ENCODE measurements at places on chromosomes 13 and 19. TPM values are rescaled to one million over a fixed set of nuclear protein-coding genes. Genes with fewer than 3 reads are reported as not detected.

FGF21 gene
- total RNA-seq: not detected

KLF5 gene
- total RNA-seq: 2.2 TPM

NUMBL gene
- 95.9 TPM for total RNA-seq

CBY2 gene
- not detected for total RNA-seq

TMC4 gene
- 3.7 TPM for total RNA-seq

KIR3DL3 gene
- total RNA-seq: not detected

NEK5 gene
- total RNA-seq: 1.7 TPM

DIAPH3 gene
- 1.5 TPM for total RNA-seq

ZFP36 gene
- 24.5 TPM for total RNA-seq

ZNF737 gene
- total RNA-seq: 30.5 TPM

GRCh38 chr13:51068501-51068900 is 42.6 kb downstream of the C13orf42 start:
- no peak for DNase-seq

GRCh38 chr13:41370736-41371135 is 59.7 kb downstream of the NAA16 start:
- DNase-seq: no peak

GRCh38 chr13:88461272-88462009 is 790.3 kb downstream of the SLITRK5 start:
- no peak for DNase-seq

DNA sequence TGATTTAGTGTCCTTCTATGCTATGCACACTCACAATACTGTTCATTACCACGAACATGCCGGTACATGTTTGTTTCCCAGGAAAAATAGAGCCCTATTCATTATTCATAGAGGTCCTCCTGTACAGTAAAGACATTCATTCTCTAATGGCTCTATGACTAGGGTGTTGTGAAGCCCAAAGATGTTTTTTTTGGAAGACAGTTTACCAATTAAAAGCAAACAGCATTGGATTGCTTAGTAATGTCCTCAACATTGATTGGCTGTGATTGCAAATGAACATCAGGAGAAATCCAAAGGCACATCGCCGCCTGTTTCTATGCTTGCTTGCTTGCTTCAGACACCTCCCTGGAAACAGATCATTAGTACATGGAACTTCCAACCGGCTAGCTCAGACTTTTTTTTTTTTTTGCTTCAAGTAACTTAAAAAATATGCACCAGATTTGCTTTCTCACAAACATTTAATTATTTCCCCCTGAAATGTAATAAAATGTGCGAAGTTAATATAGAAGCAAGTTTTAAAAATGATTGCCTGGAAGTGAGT is 8.8 kb upstream of the GPC6 start:
- DNase-seq: no peak

GRCh38 chr13:67792151-67792676 is 562.1 kb upstream of the PCDH9 start:
- DNase-seq: no peak

DNA sequence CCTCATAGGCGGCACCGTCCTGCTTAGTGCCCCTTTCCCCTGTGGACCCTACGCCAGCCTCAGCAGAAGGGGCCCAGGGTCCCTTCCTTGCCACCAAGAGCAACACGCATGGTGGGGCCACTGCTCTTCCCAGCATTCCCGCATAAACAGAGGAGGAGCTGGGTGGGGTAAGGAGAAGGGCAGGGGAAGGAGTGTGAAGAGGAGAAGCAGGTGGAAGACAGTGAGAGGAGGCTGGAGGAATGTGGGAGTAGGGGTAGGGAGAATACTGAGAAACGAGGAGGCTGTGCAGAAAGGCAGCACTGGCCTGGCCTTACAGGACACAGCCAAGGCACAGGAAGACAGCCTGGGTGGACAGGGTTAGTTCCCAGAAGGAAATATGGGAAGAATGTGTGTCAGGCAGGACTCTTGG is 43.9 kb downstream of the ZNF331 start:
- DNase-seq: no peak

GRCh38 chr19:36962346-36962745 is 46.2 kb downstream of the ZNF568 start:
- no peak for DNase-seq

DNA sequence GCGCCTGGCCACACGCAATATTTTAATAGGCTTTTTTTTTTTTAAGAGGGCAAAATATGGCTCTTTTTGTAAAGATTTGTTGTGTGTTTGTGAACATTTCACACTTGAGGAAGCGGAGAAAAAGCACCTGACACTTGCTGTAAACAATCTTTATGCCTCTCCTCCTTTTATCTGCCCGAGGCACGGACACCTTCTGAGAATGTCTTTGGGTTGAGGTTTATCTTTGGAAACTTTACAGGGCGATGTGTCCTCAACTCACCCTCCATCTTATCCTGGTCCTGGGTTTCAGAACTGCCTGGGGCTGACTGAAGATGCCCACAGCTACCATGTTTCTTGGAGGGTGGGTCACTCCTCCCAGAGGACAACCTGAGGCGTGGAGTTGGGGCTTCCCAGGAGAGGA is 44.0 kb downstream of the ZNF627 start:
- DNase-seq: no peak

- no peak for DNase-seq
Observed at GRCh38 chr13:77048681-77049080, 21.7 kb upstream of the FBXL3 start.

GRCh38 chr13:60355056-60355455 is 42.0 kb upstream of the TDRD3 start:
- DNase-seq: no peak

- no peak for DNase-seq
Observed at GRCh38 chr19:41928221-41928683, at the start of gene ERFL. ERFL (minus strand) TSS chr19:41928449; CDS start chr19:41912919, 15,530 bp downstream.

GRCh38 chr13:20814224-20814910 is 40.6 kb upstream of the EEF1AKMT1 start:
- peak; percentile 24 for DNase-seq

- DNase-seq: no peak
Observed at GRCh38 chr19:38290631-38291147, 13.4 kb upstream of the C19orf33 start.

GRCh38 chr13:81498969-81499368 is 1158.0 kb upstream of the SPRY2 start:
- DNase-seq: no peak

DNA sequence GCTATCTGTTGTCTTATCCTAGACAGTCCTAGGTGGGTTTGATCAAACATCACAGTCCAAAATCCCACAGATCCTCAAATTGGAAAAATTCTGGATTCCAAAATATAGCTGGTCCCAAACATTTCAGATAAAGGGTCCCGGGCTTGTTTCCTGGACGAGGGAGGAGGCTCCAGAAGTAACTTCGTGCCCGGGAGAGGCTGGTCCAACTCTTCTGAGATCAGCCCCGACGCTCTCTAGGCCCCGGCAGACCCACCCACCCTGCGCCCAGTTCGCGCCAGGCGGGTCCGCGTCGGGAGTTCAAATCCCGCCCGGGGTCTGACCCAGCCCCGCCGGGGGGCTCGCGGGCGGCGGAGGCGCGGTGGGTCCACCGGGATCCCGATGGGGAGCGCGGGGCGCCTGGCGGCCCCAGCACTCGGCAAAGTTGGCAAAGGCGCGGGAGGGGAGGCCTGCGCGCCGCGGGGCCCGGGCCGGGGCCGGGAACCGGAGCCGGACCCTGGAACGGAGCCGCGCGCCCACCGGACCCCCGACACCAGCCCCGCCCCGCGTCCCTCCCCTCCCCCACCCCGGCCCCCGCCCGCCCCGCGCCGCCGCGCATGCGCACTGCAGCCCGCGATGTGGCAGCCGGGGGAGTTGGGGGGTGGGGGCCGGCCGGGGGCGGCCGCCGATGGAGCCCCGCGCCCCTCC is 513 bp downstream of the MIER2 start:
- DNase-seq: no peak

GRCh38 chr19:990119-990571 is 6.0 kb downstream of the WDR18 start:
- no peak for DNase-seq

GRCh38 chr13:39110518-39111097 is 72.4 kb downstream of the NHLRC3 start:
- DNase-seq: no peak

DNA sequence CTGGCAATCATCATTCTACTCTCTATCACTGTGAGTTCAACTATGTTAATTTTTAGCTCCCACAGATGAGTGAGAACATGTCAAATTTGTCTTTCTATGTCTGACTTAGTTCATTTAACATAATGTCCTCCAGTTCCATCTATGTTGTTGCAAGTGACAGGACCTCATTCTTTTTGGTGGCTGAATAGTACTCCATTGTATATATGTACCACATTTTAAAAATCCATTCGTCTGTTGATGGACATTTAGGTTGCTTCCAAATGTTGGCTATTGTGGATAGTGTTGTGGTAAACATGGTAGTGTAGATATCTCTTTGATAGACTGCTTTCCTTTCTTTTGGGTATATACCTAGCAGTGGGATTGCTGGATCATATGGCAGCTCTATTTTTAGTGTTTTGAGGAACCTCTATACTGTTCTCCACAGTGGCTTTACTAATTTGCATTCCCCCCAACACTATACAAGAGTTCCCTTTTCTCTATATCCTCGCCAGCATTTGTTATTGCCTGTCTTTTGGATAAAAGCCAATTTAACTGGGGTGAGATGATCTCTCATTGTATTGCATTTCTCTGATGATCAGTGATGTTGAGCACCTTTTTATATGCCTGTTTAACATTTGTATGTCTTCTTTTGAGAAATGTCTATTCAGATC is 124.1 kb downstream of the PCCA start:
- DNase-seq: no peak

DNA sequence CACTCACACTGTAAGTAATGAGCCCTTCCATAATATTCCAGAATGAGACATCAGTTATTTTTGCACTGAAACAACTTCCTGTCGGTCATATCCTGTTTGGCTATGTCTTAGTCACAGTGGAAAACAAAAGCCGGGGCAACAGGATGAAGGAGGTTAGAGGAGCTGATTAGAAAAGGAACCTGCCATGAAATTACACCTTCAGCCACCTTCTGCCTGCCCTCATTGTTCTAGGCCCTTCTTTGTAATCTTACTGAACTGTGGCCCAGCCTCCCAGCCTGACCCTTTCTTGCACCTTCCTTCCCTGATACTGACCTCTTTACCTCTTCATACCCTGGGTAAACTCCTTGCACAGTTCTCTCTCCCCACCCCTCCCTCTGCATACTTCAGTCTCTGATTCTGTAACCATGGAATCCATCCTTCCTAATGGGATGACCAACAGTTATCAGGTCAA is 67.3 kb downstream of the DOCK9 start:
- no peak for DNase-seq

DNA sequence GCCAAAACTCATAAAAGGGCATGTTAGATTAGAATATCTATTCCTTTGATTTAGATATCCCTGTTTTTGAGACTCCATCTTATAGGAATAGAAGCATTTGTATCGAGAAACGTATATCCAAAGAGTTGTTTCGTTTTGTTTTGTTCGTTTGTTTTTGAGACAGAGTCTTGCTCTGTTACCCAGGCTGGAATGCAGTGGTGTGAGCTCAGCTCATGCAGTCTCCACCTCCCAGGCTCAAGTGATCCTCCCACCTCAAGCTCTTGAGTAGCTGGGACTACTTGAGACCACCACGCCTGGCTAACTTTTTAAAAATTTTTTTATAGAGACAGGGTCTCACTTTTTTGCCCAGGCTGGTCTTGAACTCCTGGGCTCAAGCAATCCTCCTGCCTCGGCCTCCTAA is 26.6 kb upstream of the ZMYM5 start:
- DNase-seq: no peak

- peak; percentile 18 for DNase-seq
Observed at GRCh38 chr19:15452111-15453047, 2.6 kb upstream of the WIZ start.

- peak; percentile 70 for DNase-seq
Observed at GRCh38 chr13:109764470-109765291, 21.7 kb downstream of the IRS2 start.

- no peak for DNase-seq
Observed at GRCh38 chr19:28718909-28719308, 494.0 kb downstream of the UQCRFS1 start.

DNA sequence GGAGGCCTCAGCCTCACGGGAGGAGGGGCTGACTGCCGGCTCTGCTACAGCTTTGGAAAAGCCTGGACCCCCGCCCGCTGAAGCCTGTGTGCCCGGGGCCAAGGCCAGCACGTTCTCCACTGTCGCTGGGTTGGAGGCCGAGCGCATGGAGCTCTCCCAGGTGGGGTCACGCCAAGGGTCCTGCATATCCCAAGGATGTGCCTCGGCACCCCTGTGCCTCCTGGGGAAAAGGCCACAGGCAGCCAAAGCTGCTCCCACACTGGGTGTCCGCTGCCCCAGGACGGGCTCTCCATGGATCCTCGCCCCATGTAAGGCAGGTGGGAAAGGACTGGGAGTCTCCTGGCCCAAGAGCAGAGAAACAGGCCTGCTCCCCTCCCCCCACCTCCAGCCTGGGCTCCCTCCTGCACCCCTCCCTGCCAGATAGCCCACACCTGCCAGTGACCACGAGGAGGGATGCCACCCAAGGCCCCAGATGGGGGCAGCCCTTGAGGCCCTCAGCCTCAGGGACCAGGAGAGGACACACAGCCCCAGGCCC is 64.0 kb downstream of the MLLT1 start:
- DNase-seq: no peak

DNA sequence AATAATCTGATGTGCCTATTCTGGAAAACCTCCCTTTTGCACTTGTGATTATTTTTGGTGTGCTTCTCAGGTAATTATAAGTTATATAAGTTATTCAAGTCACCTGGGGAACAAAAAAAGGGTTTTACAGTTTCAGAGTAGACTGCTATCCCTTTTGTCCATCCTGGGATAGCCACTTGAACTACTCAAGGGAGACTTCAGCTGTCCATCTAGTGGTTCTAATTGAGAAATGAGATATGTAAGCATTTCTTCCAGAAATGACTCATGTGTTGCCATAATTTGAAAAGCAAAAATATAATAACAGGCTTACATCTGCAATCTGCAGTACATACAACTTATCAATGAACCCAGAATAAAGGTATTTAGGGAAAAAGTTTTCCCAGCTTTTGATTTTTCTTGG is 20.4 kb downstream of the UBL3 start:
- no peak for DNase-seq

GRCh38 chr19:2302319-2303210 is 5.4 kb downstream of the LINGO3 start:
- no peak for DNase-seq

- DNase-seq: no peak
Observed at GRCh38 chr13:33347861-33348260, 62.3 kb upstream of the STARD13 start.

DNA sequence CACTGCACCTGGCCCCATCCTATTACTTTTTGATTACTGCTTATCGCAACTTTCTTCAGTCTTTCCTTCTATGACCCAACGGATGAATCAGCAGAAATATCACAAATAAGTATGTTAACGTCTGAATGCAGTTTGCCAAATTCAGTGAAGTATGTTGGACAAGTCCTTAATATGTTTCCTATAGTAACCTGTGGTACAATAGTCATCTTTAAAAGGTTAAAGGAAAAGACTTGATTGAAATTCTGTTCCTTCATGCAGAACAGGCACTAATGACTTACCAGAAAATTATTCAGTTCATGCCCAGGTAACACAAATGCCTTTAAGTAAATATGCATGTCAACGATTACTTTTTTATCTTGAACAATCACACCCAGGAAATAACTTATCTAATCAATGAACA is 242.6 kb downstream of the KCTD12 start:
- DNase-seq: no peak

Measured in dorsolateral prefrontal cortex (tissue), 122 donors.